Stimulated activated CD4-positive, alpha-beta T cell treated with anti-CD3 and anti-CD28 coated beads, Interleukin-4, amount 100 ng/mL, for 24 hours (primary cell): ENCODE measurements at places on chromosomes 13 and 19.

- DNase-seq: no peak
These were observed 350.2 kb upstream of the TSHZ3 start for GRCh38 chr19:31699421-31699820.

DNA sequence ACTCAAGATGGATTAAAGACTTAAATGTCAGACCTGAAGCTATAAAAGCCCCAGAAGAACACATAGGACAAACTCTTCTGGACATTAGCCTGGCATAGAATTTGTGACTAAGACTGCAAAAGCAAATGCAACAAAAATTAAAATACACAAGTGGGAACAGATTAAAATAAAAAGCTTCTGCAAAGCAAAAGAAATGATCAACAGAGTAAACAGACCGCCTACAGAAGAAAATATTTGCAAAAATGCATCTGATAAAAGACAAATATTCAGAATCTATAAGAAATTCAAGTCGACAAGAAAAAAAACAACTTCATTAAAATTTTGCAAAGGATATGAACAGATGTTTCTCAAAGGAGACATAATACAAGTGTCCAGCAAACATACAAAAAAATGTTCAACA lies 537.8 kb downstream of the SLITRK1 start:
- DNase-seq: no peak

DNA sequence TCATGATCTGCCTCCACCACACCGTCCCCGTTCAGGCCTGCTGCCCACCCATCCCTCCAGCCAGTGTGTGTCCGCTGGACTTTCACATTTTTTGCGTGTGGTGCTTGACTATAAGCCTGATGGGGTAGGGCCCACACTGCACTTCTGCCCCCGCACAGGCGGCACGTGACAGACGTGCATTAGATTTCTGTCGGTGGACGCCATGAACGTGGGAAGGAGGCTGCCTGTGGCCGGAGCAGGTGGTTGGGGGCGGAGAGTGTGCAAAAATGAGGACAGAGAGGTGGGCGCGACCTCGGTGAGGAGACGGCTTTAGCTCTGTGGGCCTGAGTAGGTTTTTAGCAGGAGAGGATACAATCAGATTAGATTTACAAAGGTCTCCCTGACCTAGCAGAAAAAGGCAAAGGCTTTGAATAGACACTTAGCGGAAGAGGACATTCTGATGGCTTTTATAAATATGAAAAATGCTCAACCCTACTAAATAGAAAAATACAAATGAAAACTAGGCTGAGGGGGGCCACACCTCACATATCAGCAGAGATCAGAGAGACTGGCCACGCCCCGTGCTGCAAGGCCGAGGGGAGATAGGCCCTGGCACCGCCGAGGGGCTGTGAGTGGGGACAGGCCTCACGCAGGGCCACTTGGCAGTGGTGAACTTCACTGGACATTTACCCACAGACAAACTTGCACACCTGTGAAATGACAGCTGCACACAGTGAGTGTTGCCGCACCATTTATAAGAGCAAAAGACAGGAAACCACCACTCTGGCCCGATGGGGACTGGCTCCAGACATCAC lies 25.4 kb downstream of the PAK4 start:
- no peak for DNase-seq

- no peak for DNase-seq
These were observed 16.5 kb downstream of the SHANK1 start for GRCh38 chr19:50702871-50703829.

- DNase-seq: no peak
These were observed 15.1 kb downstream of the DEDD2 start for GRCh38 chr19:42202290-42202880.

DNA sequence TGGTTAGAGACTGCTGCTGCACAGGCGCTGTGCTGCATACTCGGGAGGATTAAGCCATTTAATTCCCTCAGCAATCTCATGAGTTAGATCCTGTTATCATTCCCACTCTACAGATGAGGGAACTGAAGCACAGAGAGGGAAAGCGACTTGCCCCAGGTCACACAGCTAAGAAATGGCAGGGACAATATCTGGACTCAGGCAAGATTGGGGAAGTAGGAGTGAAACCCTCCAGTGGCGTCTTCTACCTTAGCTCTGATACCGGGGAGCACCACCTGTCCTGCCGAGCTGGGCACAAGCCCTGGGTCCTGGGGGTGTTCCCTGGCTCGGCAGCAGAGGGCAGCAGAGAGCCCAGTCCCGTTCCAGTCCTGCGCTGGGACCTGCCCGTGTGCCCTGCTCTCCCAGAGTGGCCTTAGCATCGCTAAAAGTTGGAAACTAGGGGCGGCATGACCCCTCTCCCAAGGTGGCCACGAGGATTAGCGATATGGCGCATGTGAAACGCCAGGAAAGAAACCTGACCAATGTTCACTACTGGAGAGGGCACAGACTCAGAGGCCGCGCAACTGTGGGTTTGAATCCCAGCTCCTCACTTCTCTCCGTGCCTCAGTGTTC lies 20.5 kb downstream of the CYTH2 start:
- DNase-seq: peak; percentile 84

DNA sequence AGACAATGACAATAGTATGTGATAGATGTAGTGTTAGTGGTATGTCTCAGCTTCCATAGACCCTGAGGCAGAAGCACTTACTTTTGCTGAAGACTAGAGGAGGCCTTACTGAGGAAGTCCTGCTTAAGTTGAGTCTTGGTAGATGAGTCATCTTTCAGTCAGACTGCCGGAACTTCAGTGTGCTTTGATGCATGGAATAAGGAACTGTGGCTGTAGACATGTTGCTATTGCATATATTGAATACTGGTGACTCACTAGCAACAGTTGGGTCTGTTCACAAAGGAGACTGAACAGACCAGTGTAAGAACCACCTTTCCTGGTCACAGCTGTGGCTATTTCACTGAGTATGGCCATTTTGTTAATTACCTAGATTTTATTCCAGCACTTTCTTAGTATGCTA lies 1000.6 kb downstream of the OLFM4 start:
- no peak for DNase-seq

DNA sequence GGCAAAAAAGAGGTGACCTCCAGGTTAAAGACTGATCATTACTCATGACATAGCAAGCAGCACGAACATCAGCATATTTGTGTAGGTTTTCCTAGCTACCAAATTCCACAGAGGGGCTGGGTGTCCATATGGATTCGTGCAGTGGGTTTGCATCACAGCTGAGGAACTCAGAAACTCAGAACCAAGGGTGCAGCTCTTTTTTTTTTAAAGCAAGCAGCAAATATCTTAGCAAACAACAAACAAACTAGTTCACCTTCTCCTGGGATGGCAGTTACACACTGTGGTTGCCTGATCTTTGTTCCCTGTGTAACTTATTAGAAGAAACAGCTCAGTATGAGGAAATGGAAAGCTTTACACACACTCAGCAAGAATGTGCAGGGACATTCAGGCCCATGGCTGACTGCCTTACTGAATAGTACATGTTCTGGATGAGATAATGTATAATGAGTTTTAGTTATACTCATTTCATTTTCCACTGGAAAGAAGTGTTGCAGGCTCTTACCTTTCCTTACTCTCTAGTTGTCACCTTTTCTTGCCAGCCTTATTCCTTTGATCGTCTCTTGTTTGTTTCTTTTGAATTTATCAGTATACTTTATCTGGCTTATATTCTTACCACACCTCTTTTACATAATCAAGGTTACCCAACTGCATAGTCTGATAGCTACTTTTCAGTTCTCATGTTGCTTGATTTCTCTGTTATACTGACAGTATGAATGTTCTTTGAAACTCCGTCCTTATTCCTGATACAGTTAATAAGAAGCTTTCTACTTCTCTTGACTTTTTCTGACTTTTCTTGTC lies 4.3 kb downstream of the NDFIP2 start:
- DNase-seq: peak; percentile 13

DNA sequence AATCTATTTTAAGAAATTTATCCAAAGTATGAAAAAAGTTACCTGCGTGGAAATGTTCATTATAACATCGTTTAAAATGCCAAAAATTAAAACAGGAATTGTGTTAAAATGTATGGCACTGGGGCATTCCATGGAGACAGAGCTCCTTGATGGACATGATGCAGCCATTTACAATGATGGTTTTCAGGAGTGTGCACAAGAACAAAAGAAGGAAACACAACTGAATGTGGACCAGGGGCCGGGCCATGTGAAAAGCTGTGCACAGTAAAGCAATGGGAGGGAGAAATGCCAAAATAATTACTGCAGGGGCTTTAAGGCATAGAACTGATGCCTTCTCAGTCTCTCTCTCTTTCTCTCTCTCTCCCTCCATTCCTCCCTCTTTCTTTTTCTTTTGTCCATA lies 115.0 kb downstream of the ZNF536 start:
- DNase-seq: no peak

GRCh38 chr19:4654437-4655361 lies 15.4 kb downstream of the TNFAIP8L1 start:
- DNase-seq: no peak

- DNase-seq: no peak
These were observed 81.7 kb upstream of the ARHGEF7 start for GRCh38 chr13:111033172-111034130.

- DNase-seq: no peak
These were observed 56.9 kb upstream of the ZNF254 start for GRCh38 chr19:24029941-24030636.

DNA sequence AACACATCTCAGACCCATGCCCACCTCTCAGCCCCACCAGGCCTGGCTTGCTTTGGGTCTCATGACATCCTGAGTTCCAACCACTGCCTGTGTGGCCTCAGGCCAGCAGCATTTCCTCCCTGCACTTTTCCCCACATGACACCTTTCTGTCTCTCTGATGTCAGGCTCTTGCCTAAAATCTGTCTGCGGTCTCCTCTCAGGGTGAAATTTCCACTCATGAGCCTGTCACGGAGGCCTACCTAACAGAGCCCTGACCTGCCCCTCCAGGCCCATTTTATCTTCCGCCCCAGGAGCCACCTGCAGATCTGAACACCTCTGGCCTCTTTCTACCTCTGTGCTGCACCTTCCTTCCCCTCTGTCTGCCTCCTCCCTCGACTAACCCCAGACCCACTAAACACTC lies 93.5 kb downstream of the ZDHHC20 start:
- DNase-seq: no peak

DNA sequence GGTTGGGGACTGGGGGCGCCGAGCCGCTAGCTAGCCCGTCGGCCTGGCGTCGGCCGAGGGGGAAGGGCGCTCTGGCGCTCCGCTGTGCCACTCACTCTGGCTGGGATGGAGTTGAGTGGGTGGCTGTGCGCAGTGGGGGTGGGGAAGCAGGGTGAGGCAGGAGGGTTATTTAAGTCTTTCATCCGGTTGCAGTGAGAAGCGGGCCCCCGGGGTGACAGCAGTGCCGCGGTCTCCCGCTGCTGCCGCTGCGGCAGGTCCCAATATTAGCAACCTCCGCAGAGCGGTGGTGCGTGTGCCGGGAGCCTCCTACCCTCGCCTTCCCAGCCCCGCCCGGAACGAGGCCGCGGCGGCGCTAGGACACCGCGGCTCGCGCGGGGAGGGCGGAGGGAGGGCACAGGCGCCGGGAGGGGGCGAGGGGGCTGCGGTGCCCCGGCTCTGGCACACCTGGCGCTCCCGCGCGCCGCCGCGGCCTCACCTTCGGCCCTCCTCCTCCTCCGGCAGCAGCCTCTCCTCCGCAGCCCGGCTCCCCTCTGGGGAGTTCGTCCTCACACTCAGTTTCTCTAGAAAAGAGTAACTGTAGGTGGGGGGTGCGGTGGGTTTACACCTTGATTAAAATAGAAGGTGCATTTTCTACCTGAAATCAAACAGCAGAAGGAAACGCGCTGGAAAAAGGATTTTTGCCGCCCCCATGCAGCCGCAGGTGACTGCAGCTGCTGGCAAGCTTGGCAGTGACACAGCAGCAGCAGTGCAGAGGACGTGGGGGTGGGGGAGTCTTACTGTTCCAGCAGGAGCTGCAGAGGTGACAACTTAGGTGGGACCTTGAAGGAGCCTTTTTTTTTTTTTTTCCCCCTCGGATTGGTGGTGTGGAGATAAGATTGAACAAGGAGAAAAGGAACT lies 4.5 kb downstream of the FGF9 start:
- peak; percentile 47 for DNase-seq

DNA sequence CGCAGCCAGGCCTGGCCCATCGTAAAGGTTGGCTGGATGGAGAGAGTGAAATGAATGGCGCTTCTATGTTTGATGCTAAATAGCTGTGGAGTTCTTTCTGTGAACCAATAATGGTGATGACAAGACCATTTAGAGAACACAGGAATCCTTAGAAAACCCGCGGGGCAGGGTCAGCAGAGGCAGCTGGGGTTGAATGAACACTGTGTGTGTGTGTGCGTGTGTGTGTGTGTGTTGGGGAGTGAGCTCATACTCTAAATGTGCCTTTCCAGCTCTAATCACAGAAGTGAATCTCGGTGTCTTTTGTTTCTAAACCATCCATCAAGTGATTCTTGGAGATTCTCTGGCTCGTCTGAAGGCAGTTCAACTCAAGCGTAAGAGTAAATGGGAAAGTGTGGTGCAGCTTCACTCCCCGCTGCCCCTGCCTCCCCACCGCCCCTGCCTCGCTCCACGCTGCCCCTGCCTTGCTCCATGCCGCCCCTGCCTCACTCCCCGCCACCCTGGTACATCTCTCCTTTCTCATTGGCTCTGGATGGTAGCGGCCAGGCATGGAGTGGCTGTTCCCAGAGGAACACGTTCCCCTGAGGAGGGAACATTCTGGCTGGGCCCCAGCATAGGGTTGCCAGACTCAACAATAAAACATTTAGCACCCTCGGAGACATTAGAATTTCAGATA lies 21.2 kb downstream of the TMPRSS9 start:
- no peak for DNase-seq

GRCh38 chr19:38557205-38557799 lies 60.5 kb downstream of the MAP4K1 start:
- peak; percentile 43 for DNase-seq

DNA sequence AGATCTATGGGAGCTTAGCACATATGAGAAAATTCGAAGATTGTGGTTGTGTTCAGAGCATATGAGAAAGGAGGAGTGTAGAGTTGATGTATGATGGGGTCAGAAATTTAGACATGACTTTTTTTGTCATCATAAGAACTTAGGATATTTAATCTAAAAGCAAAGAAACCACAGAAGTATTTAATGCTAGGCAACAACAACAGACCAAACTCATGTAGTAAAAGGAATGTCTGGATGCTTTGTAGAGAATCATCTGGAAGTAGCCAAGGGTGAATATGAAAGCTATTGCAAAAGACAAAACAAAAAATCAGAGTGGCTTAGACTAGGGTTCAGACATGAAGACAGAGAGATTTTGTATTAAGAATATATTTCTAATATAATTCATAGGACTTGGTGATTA lies 190.3 kb downstream of the SLITRK1 start:
- no peak for DNase-seq

- no peak for DNase-seq
These were observed 23.6 kb upstream of the LRCH1 start for GRCh38 chr13:46529216-46529919.

GRCh38 chr13:113145496-113145895 lies 13.0 kb upstream of the PROZ start:
- peak; percentile 54 for DNase-seq

- no peak for DNase-seq
These were observed 57.2 kb upstream of the KLF12 start for GRCh38 chr13:74191410-74191809.

GRCh38 chr19:456547-457110 lies 4.2 kb downstream of the SHC2 start:
- DNase-seq: no peak

GRCh38 chr19:35644987-35645679 lies 3.0 kb upstream of the COX6B1 start:
- DNase-seq: peak; percentile 83
